MCF 10A (cell line): ENCODE measurements at places on chromosomes 4 and X. TPM values are rescaled to one million over a fixed set of nuclear protein-coding genes. Genes with fewer than 3 reads are reported as not detected.

DNA sequence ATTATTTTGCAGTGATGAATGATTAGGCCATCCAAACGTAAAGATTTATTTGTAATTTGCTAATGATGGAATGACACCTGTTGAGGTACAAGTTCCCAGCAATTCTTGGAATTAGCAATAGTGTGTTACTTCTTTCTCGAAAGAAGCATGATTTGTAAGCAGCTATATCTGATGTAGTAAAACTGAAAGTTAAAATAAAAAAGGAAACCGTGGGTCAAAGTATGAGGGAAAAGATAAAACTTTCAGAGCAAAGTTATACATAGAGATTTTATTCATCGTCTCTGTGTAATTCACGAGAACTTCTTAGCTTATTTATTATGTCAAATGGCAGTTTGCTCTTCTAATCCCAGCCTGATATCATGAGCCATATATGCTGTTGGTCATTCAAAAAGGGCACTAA, 59.0 kb downstream of the NFKB1 start:
- no peak for DNase-seq

DNA sequence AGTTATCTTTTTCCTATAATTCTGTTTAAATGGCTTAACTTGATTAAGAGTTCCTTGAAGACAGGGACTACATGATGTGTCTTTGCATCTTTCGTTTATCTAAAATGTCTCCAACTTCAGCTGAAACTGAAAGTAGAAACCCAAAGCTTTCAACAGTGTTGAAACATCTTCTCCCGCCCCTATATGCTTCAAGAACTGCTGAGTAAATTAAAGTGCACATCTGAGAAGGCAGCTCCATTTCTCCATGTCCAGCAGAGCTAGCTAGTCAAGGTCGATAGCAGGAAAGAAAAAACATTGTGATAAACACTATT, 185.7 kb upstream of the TBL1X start:
- DNase-seq, result no peak

- DNase-seq, result peak; percentile 63
These were observed 103.8 kb upstream of the QRFPR start for GRCh38 chr4:121484633-121485032.

DNA sequence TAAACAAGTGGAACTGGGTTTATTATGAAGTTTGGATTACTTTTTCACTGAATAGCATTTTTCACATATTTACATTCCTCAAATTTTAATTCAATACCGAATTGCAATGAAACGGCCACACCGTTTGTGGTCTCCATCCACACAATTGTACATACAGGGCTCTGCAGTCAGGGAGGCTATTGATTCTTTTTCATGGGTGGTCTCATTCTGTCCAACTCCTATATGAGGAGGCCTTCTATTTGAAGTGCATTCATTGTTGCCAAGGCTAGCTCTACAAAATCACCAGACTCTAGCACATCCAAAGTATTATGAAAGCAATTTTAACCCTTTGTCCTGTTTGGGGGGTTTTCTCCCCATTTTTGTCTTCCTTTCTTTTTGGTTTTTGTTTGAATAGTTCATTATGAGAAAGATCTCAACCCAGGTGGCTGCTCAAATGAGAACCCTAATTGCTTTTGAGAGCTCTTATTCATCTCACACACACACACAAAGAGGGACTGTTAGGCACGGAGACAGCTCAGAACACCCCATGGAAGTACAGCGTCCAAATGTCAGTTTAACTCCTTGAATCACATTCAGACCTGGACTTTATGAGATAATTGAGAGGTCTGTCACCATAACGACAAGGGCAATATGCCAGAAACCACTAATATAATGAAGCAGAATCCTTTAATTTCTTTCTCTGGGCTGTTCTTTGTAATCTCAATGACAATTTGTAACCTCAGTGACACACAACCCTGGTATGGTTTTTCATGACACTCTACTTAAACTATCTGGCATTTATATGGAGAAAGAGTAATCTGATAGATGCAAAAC, 79.4 kb downstream of the NLGN4X start:
- no peak for DNase-seq

GRCh38 chr4:189773909-189774308, 166.8 kb upstream of the FRG1 start:
- no peak for DNase-seq

VEGFC gene
- 11.1 and 14.2 TPM in 2 replicates for total RNA-seq

HAND2 gene
- total RNA-seq, result not detected in 2 replicates
